ENCODE measurements at places on chromosomes 1 and 21.

GRCh38 chr1:69992594-69992993 lies 212.8 kb downstream of the LRRC40 start:
- H3K4me3 ChIP-seq: no peak overlapping the region
- no peaks in the 10 kb centered on the region for H3K36me3 ChIP-seq
- no peak overlapping the region for H3K27ac ChIP-seq
- no peak for DNase-seq
- no peaks in the 10 kb centered on the region for H3K27me3 ChIP-seq

- DNase-seq: no peak
- H3K4me3 ChIP-seq: no peak overlapping the region
Measured at GRCh38 chr1:169138866-169139670, 32.6 kb downstream of the ATP1B1 start.

- DNase-seq: no peak
- H3K27me3 ChIP-seq: no peaks in the 10 kb centered on the region
Measured at GRCh38 chr1:15347182-15347581, 62.5 kb upstream of the EFHD2 start.

DNA sequence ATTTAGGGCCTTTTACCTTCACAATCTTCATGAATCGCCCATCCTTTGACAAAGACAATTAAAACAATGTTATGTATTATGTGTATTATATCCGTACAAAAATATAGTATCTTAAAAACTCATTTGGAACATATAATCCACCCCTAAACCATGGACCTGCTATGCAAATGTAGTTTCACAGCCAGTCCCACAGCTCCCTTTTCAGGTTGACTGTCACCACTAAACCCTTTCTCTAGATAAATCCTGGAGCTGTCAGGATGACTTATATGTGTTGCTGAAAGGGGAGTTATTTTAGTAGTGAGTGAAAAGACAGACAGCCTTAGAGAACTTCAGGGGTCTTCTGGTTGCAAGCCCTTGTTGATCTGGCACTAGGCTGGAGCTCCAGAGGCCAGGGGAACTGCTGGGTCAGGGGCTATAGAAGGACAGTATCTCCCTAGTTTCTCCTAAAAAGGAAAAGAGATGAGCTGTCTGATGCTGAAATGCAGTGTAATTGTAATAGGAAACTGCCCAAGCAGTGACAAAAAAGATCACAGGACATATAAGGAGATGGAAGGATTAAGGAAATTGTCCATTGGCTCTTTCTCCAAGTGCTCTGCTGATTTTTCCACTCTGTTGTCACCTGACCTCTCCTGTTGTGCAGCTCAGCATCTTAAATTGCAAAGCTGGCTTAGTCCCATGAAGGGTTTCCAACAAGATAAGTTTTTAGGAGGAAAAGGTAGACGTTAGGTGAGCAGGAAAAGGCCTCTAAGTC lies 127.7 kb downstream of the S1PR1 start:
- DNase-seq: no peak
- no peaks in the 10 kb centered on the region for H3K4me1 ChIP-seq
- no peak overlapping the region for H3K27ac ChIP-seq

GRCh38 chr1:61461406-61462384 lies 263.2 kb downstream of the TM2D1 start:
- H3K4me3 ChIP-seq: no peak overlapping the region
- no peaks in the 10 kb centered on the region for H3K36me3 ChIP-seq
- no peak for DNase-seq
- no peaks in the 10 kb centered on the region for H3K4me1 ChIP-seq
- no peaks in the 10 kb centered on the region for H3K27me3 ChIP-seq

DNA sequence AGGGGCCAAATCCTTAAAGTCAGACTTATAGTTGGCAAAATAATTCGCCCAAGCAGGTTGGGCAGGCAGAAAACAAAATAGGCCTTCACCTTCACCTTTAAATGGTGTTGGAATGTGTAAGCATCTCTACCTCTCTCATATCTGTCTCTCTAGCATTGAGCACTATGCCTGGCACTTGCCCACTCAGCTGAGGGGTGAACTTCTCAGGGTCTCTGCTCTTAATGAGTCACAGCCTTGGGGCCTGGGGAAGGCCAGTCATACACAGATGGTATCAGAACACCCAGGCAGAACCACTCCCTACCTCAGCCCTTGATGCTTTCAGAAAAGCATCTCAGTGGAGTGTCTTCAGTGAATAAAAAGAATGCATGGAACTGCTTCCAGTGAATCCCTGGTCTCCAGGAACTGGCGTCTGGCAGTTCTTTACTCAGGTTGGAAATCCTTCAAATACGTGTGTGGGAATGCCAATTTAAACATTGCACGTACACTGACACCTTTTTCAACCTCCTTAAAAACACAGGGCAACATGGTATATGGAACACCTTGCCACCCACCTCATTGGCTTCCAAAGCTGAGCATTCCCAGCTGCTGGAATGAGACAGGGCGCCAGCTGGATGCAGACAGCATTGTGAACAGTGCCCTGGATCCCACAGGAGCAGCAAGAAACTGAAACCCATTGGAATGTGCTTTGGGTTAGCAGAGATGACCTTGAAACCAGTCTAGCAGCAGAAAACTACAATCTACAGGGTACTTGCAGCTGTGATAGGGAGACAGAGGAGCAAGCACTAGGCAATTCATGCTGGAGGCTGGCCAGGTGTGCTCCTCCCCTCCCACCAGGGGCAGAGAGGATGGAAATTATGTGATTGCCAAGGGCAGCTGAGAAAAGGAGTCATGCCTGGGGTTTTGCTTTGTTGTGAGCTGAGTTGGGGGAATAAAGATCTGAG lies 30.0 kb downstream of the ZNF697 start:
- no peak overlapping the region for H3K4me3 ChIP-seq
- no peaks in the 10 kb centered on the region for H3K4me1 ChIP-seq
- DNase-seq: no peak
- H3K27me3 ChIP-seq: peaks cover 6% of the 10 kb centered on the region
- H3K36me3 ChIP-seq: no peaks in the 10 kb centered on the region

DNA sequence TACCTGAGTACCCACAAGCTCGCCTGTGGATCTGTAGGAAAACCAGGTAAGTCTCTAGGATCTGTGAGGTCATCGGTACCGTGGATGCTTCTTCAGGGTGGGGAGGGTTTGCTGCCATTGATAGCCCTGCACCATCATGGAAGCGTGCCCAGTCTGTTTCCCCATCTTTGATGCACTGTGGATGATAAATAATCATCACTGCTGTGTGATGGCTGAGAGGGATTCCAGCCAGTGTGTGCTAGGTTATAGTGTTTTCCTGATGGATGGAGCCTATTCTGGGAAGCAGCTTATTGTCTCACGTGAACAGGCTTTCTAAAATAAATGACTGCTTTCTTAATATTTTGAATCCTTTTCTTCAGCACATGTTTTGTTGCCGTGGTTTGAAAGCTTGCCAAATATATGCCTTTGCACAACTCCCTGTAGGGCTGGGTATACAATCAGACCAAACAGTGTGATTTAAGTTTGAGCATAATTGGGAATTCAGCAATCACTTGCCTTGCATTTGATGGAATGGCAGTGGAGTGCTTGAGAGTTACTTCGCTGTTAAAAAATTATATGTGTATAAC lies 113.8 kb downstream of the CAMTA1 start:
- H3K27ac ChIP-seq: no peak overlapping the region
- H3K36me3 ChIP-seq: no peaks in the 10 kb centered on the region
- no peaks in the 10 kb centered on the region for H3K4me1 ChIP-seq
- no peak for DNase-seq

DNA sequence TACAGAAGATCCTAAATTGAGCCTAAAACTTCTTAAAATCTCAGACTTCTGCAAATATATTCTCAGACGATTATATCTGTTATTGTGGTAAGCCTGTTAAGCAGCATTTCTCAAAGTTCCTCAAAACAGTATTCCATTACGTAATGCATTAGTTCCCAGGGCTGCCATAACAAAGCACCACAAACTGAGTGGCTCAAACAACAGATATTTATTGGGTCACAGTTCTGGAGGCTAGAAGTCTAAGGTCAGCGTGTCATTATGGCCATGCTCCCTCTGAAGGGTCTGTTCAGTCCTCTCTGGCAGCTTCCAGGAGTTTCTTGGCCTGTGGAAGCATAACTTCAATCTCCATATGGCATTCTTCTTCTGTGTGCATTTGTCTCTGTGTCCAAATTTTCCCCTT lies 103.5 kb upstream of the ST6GALNAC5 start:
- no peaks in the 10 kb centered on the region for H3K36me3 ChIP-seq
- H3K27me3 ChIP-seq: no peaks in the 10 kb centered on the region
- DNase-seq: no peak
- no peaks in the 10 kb centered on the region for H3K4me1 ChIP-seq
- H3K27ac ChIP-seq: no peak overlapping the region

DNA sequence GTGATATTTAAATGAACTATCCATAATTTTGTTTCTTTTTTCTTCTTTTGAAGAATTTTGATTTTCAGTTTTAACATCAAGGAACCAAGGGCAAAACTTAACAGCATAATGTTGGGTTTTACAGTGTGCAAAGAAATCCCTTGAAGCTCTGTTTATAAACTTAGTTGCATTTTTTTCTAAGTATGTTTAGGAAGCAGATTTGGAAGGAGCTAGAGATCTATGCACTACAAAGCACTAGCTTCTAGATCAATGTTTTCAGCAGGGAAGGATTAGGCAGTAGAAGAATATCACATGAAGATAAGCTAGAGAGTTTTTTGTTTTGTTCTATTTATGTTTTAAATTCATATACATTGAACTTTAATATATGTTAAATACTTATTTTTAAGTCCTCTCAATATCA lies 250.6 kb upstream of the C1orf105 start:
- no peak overlapping the region for H3K4me3 ChIP-seq
- H3K27ac ChIP-seq: no peak overlapping the region
- H3K27me3 ChIP-seq: no peaks in the 10 kb centered on the region
- H3K4me1 ChIP-seq: no peaks in the 10 kb centered on the region
- H3K36me3 ChIP-seq: no peaks in the 10 kb centered on the region

GRCh38 chr1:22119626-22120468 lies 23.1 kb downstream of the WNT4 start:
- no peak for DNase-seq
- peaks cover 37% of the 10 kb centered on the region for H3K36me3 ChIP-seq
- no peak overlapping the region for H3K27ac ChIP-seq

- H3K36me3 ChIP-seq: no peaks in the 10 kb centered on the region
- H3K4me3 ChIP-seq: no peak overlapping the region
- DNase-seq: no peak
- H3K27me3 ChIP-seq: no peaks in the 10 kb centered on the region
- no peaks in the 10 kb centered on the region for H3K4me1 ChIP-seq
Measured at GRCh38 chr21:39852021-39852721, 15.1 kb upstream of the PCP4 start.

DNA sequence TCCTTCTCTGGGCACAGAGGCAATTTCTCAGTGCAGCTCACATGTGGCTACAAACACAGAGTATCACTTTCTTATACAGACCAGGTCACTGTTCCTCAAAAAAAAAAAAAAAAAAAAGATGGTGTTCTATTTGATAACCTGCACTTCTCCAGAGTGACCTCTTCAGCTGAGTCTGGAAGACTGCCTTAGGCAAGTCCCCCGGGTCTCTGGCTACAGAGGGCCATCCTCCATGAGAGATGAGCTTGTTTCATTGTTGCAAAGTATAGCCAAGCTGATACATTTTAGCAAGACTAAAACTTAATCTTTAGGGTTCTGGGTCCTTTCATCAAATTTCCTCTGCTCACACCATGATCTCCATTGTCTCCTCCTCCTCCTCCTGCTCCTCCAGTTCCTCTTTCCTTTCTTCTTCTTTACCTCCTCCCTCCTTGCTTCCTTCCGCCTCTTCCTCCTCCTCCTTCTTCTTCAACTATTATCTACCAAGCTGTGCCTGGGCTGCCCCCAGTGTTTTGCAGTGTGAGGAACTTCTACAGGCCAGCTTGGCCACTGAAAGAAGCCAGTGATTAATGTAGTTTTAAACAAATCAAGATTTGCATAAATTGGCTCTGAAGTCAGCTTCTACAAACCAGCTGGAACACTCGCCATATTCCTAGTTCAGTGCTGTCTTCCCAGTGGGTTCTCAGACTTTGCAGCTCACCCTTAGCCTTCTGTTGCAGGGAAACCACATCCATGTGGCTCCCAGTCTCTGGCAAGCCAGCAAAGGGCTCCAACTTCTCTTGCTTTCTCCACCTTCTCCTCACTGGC lies 139.4 kb downstream of the RUNX1 start:
- peaks cover 46% of the 10 kb centered on the region for H3K4me1 ChIP-seq
- H3K4me3 ChIP-seq: no peak overlapping the region
- H3K27ac ChIP-seq: peak overlapping the region; percentile 2

DNA sequence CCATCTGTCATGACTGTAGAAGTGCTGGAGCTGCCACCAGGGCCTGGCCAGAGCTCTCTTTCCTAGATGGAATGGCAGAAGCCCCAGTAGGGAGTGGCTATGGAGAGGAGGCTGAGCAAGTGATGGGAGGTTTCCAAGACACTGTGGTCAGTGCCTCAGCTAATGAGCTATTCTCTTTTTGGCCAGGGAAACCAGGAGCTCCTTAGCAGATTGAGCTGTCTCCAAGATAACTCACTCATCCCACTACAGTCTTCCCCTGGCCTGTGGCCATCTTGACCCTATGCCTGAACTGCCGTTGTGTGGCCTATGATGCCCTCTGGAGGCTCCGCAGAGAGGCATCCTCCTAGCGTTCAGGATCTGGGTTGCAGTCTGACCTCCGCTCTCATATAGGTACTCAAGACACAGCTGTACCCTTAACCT lies 60.5 kb downstream of the ERI3 start:
- H3K36me3 ChIP-seq: peaks cover 40% of the 10 kb centered on the region
- no peaks in the 10 kb centered on the region for H3K4me1 ChIP-seq
- no peak overlapping the region for H3K27ac ChIP-seq
- H3K4me3 ChIP-seq: no peak overlapping the region
- H3K27me3 ChIP-seq: no peaks in the 10 kb centered on the region
- no peak for DNase-seq

DNA sequence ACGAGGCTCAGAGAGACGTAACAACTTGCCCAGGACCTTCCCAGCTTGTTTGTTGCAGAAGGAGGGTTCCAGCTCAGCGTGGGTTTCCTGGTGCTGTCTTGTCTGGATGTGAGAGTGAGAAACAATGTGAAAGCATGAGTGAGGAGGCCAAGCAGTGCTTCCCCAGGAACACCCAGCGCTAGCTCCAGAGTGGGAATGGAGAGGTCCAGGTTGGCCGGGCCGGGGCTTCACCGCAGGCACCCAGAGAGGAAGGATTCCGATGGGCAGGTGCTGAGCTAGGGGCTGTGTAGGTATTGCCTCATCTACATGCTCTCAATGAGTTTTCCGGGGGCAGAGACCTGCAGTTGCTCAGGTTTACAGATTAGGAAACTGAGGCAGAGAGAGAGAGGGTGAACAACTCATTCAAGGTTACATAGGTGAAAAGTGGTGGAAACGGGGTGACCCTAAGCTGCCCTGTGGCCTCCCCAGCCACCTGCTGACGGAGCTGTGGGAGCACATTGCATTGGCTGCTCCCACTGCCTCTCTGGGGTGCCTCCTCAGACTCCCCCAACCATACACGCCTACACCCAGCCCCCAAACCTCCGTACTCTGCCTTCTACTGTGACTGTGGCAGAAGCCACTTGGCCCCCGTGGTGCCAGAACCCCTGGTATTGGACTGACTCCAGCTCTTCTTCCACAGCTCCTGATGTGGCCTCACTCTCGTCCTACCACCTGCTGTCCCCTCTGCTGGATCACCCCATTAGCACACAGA lies 51.2 kb downstream of the B3GALT5 start:
- H3K36me3 ChIP-seq: no peaks in the 10 kb centered on the region
- peaks cover 4% of the 10 kb centered on the region for H3K27me3 ChIP-seq
- H3K4me1 ChIP-seq: no peaks in the 10 kb centered on the region
- H3K27ac ChIP-seq: no peak overlapping the region
- DNase-seq: no peak

- H3K4me3 ChIP-seq: no peak overlapping the region
- no peaks in the 10 kb centered on the region for H3K36me3 ChIP-seq
- H3K27ac ChIP-seq: no peak overlapping the region
- DNase-seq: no peak
- H3K4me1 ChIP-seq: no peaks in the 10 kb centered on the region
- H3K27me3 ChIP-seq: no peaks in the 10 kb centered on the region
Measured at GRCh38 chr1:94119796-94120569, 965 bp downstream of the ABCA4 start.
